ENCODE measurements at places on chromosomes 1 and 21. TPM values are rescaled to one million over a fixed set of nuclear protein-coding genes. Genes with fewer than 3 reads are reported as not detected.

Gene ALG14
- 13.0 TPM for total RNA-seq

Gene FMO5
- 0.86 TPM for total RNA-seq

Gene LIPI
- total RNA-seq = not detected

Gene TIE1
- total RNA-seq = not detected

Gene ERG
- total RNA-seq = not detected

Gene GIPC2
- not detected for total RNA-seq

Gene OR11L1
- total RNA-seq = not detected

Gene HSPA6
- total RNA-seq = 0.52 TPM

Gene SETD4
- total RNA-seq = 23.3 TPM

Gene NUP210L
- 0.05 TPM for total RNA-seq

Gene NTRK1
- total RNA-seq = 0.33 TPM

Gene C21orf58
- 7.8 TPM for total RNA-seq

Gene SH2D2A
- total RNA-seq = 27.9 TPM

Gene CLCA2
- 87.8 TPM for total RNA-seq

Gene SMPDL3B
- total RNA-seq = 2.6 TPM

Data from MCF 10A (cell line).